ENCODE measurements at places on chromosomes 2 and 18. TPM values are rescaled to one million over a fixed set of nuclear protein-coding genes. Genes with fewer than 3 reads are reported as not detected.

The CCDC102B gene
- polyA plus RNA-seq: 6.2 TPM

DNA sequence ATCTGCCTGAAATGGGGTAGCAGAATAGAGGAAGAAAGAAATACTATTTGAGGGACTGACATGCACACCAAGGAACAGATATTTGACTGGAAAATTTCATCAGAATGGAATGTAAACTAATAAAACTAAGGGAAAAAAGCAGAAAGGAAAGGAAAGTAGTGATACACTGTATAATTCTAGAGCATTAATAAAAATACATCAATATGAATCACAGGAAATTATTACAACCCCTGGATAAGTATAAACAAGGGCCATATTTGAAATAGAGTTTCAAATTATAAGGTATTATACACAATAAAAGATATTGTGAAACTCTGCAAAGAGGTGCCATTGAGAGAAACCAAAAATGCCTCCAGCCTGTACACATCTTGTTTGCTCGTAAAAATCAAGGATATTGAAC, 149.6 kb downstream of the ICOS start:
- no peak for DNase-seq

DNA sequence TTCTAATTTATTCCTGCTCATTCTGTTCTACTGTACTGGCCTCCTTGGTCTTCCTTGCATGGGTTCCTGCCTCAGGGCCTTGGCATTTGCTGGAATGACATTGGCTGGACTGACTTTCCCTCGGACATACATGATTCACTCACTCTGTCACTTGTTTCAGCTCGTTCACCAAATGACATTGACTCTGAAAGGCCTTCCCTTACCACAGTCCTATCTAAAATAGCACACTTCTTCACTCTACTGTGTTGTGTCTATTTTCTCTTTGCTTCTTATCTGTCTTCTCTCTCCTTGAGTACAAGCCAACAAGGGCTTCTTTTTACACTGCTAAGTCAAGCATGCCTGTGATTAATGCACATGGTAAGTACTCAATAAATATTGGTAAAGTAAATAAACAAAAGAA, 65.6 kb downstream of the SCG2 start:
- DNase-seq: no peak

- no peak for DNase-seq
Observed at GRCh38 chr2:201358684-201359083, 1.5 kb upstream of the FLACC1 start.

GRCh38 chr2:217807753-217808152, 195.0 kb downstream of the TNS1 start:
- no peak for DNase-seq
